ENCODE measurements at places on chromosomes 12 and 14. TPM values are rescaled to one million over a fixed set of nuclear protein-coding genes. Genes with fewer than 3 reads are reported as not detected.
A peak's percentile ranks its signal among the peaks of the same experiment; 100 is the strongest.

GRCh38 chr12:71476513-71476912, 36.9 kb downstream of the LGR5 start:
- no peaks in the 10 kb centered on the region for H3K4me1 ChIP-seq
- no peak for ATAC-seq

- H3K4me3 ChIP-seq: no peak overlapping the region
- H3K27me3 ChIP-seq: no peaks in the 10 kb centered on the region
- no peak overlapping the region for H3K27ac ChIP-seq
- no peaks in the 10 kb centered on the region for H3K36me3 ChIP-seq
Measured at GRCh38 chr14:22653012-22653621, 9.0 kb upstream of the OR6J1 start.

DNA sequence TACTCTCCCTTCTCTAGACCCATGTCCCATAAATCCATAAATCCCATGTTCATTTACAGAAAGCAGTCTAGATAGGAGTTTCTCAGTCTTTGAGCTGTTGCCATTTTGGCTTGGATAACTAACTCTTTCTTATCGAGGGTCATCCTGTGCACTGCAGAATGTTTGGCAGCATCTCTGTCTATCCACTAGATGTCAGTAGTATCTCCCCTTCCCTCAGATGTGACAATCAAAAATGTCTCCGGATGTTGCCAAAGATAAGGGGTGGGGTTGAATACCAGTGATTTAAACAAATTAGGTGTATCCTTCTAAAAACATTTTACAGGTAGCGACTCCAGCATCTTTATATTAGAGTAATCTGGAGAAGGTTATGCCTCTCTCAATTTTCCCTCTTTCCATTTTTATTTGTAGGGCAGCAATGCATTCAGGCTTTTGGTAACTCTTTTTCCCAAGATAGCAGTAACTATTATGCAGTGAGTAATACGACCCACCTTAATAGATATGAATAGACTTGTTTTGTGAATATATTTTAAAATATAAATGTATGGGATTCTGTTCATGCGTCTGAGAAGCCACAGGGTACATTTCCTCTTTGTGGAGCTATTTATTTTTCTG, 100.7 kb downstream of the LRRK2 start:
- H3K4me1 ChIP-seq: no peaks in the 10 kb centered on the region
- H3K4me3 ChIP-seq: no peak overlapping the region
- H3K27me3 ChIP-seq: no peaks in the 10 kb centered on the region
- H3K27ac ChIP-seq: no peak overlapping the region

GRCh38 chr14:98952593-98953350, 319.2 kb downstream of the BCL11B start:
- H3K4me3 ChIP-seq: no peak overlapping the region
- peak; percentile 91 for ATAC-seq
- H3K4me1 ChIP-seq: peaks cover 8% of the 10 kb centered on the region
- H3K27ac ChIP-seq: no peak overlapping the region

- no peaks in the 10 kb centered on the region for H3K27me3 ChIP-seq
- ATAC-seq: no peak
- H3K4me1 ChIP-seq: no peaks in the 10 kb centered on the region
- no peaks in the 10 kb centered on the region for H3K36me3 ChIP-seq
Measured at GRCh38 chr12:80064269-80064668, 35.1 kb upstream of the OTOGL start.

- no peak overlapping the region for H3K27ac ChIP-seq
- no peak for ATAC-seq
- H3K36me3 ChIP-seq: peaks cover 100% of the 10 kb centered on the region
- H3K4me3 ChIP-seq: peak overlapping the region; percentile 90
- no peaks in the 10 kb centered on the region for H3K27me3 ChIP-seq
- H3K4me1 ChIP-seq: peaks cover 72% of the 10 kb centered on the region
Measured at GRCh38 chr12:47881051-47881450, 23.7 kb downstream of the VDR start.

DNA sequence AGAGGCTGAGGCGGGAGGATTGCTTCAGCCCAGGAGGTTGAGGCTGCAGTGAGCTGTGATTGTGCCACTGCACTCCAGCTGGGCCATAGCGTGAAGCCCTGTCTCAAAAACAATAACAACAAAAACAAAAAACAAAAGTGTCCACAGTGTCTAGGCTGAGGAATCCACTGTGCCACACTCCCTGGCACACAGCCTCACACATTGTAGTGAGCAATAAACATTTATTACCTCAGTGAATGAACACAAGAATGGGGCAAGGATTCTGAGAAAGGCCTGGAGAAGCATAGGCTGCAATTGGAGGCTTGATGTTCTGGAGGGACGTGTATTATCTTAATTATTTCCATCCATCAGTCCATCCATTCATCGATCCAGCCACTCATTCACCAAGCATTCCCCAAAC, 17.1 kb upstream of the P2RX7 start:
- peaks cover 3% of the 10 kb centered on the region for H3K27me3 ChIP-seq
- no peak overlapping the region for H3K27ac ChIP-seq
- H3K4me1 ChIP-seq: no peaks in the 10 kb centered on the region
- no peaks in the 10 kb centered on the region for H3K36me3 ChIP-seq

Gene FLVCR2
- 18.5 TPM for total RNA-seq

Gene TSPAN8
- total RNA-seq: not detected

Gene C12orf60
- total RNA-seq: 2.6 TPM

Gene TSHR
- total RNA-seq: 0.50 TPM
